ENCODE measurements at places on chromosomes 7 and 10.

GRCh38 chr7:100124301-100125230 is 2.2 kb upstream of the MBLAC1 start:
- DNase-seq: no peak

DNA sequence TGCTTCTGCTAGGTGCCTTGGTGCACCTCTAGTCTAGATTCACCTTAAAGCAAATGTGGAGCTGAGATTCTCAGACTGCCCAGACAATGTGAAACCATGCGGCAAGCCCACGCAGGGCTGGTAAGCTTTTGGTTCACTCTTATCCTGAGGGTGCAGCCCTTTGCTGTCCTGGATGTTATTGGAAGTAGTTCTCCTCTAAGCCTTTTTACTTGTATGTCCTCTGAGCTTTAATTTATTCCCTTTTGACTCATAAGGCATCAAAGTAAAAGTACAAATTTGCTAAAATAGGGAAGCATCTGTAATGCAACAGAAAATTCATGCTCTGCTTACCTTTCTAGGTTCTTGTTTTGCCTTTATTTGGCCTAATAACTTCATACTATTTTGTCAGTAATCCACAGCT is 186.8 kb downstream of the MACC1 start:
- no peak for DNase-seq

GRCh38 chr7:154424350-154424749 is 372.2 kb downstream of the DPP6 start:
- no peak for DNase-seq

- no peak for DNase-seq
Measured at GRCh38 chr10:50210876-50211275, 40.4 kb downstream of the ASAH2 start.

- DNase-seq: no peak
Measured at GRCh38 chr7:23212841-23213240, 31.0 kb downstream of the NUP42 start.

DNA sequence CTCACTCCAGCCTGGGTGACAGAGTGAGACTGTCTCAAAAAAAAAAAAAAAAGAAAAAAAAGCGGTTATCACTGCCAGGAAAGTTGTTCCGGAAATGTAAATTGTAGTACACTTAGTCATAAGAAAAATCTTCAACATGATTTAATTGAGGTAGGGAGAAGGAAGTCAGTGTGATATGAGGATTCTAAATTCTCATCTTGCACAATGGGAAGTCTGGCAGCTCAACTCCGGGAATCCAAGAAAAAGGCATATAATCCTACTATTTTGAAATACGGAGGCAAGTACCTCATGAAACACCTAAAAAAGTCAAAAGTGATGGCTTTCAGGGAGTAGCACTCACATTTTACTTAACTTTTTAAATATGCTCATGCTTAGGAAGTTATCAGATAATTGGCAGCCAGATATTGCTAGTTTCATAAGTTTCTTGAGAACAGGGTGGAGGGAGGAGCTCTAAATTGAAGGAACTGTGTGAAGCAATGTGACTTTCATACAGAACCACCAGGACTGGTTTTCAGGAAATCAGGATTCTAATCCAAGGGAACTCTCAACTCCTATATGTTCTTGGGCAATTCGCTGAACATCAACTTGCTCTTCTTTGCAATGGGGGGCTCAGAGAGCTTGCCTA is 2.7 kb upstream of the C7orf25 start:
- DNase-seq: no peak

- no peak for DNase-seq
Measured at GRCh38 chr7:28955356-28955717, 2.8 kb downstream of the TRIL start.

DNA sequence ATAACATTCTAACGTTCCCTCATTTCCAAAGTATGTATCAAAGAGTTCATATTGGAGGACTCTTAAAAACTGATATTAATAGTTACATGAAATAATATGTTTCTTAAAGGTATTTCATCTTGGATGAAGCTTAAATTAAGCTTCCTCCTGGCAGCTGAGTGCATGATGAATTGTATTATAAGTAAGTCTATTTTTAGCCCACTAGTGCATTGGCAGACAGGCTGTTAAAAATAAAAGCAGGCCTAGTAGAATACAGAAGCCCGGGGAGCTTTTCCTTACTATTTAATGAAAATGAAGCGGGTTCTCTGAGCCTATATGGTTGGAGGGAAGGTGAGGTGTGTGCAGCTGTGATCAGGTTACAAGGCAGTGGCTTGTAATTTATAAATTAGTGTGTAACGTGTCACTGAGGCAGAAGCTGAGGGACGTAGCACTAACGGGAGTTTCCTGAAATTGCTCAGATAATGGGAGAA is 130.7 kb upstream of the KMT2E start:
- no peak for DNase-seq

DNA sequence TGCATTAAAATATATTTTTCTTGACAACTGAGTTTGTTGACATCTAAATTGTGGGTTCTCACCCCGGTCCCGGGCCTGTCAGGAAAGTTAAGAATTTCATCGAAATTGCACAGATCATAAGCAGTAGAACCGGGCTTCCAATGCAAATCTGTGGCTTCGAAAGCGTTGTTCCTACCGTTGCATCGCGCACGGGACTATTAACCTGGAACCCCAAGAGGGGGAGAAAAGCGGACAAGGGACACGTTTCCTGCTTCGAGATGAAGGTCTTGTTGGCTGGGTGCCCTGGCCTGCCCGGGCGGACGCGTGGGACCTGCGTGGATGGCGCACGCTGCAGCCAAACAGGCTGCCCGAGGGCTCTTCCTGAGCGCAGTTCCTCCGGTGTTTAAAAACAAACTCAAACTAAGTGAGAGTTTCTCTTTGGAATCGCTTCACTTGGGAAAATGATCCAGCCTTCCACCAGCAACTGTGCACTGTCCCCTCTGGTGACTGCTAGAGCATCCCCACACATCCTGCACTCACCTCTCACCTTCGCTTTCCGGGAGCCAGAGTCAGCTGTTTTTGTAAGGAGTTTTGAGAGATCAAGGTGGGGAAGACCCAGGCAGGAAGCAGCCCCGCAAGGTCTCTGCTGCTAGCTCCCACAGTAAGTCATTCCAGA is 5.1 kb upstream of the TBX20 start:
- no peak for DNase-seq

DNA sequence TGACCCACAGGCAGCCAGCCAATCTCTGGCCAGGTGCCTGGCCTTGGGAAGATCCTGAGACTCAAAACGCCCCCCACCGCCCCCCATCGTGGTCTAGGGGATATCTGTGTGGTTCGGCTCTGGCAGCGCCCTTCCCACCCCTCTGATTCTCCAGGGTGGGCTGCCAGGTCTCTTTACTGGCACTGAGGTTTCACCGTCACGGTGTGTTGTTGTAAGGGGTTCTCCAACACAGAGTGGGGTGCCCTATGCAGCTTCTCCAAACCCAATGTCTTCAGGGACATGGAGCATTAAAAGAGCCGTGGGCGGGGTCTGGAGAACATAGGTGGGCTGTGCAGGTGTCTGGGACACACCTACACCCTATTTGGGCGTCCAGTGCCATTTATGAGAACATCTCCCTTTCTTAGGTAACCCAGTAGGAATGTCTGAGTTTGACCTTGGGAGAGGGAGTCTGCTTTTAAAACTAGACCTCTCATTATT is 1.5 kb downstream of the MAFK start:
- no peak for DNase-seq

DNA sequence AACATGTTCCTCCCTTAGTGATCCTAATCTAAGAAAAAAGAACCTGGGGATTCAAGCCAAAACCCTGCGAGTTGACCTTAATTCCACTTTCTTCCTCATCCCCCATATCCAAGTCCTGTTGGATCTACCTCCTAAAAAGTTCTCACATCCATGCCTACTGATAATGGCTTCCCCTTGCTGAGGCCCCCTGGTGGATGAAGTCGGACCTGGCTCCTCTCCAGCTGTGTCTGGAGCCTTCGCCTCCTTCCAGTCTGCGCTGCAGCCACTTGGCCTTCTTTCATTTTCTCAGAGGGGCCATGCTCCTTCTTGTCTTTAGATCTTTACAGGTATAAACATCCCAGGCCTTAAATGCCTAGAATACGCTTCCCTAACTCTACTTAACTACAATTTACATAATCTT is 8.1 kb downstream of the PDE1C start:
- no peak for DNase-seq

DNA sequence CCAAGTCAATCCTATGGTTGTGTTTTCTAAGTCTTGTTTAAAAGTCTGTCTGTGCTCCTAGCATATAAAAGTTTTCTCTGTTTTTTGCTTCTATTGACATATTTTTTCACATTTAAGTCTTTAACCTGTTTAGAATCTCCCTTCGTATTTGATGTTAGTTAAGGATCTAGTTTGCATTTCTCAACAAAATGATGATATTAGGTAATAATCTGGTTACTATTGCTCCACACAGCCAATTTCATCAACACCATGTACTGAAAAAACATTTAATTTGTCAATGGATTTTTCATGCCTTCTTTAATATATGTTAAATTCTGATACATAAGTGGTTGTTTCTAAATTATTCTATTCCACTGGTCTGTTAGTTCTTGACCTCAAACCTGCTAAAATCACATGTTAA is 17.5 kb upstream of the TSGA13 start:
- no peak for DNase-seq

GRCh38 chr10:48798481-48799254 is 114.0 kb downstream of the WDFY4 start:
- no peak for DNase-seq

DNA sequence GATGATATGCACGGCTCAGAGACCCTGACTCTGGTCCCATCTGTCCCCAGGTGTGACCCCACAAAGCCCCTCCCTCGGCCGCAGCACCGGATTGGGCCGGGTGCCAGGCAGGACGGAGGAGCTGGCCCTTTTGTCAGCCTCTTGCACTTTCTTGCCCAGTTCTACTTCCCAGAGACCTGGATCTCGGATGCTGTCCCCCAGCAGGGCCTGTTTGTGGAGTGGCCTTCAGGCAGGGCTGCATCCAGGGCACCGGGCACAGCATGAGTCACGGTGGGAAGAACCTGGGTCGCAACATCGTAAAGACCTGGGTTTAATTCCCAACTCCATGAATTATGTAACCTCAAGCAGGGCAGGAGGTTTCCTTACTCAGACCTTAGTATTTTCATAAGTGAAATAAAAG is 158.4 kb upstream of the SH2B2 start:
- no peak for DNase-seq

- no peak for DNase-seq
Measured at GRCh38 chr10:792792-793100, 103.3 kb upstream of the DIP2C start.

GRCh38 chr7:33845991-33846509 is 59.3 kb upstream of the BMPER start:
- no peak for DNase-seq

DNA sequence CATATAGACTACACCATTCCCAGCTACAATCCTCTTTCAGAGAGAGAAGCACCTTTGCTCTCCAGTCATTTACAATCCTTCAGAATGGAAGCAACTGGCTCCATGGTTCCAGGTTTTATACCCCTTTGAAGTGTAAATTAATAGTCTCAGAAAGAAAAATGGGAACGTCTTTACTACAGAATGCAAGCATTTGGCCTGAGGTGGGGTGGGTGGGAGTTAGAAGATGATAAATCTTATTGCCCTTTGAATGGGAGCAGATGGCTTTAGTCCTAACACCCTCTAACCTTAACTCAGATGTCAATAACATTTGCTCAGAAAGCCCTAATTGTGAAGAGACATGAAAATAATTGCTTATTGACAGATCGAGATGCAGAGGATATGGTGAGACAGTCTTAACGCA is 84.2 kb upstream of the KCNMA1 start:
- no peak for DNase-seq

DNA sequence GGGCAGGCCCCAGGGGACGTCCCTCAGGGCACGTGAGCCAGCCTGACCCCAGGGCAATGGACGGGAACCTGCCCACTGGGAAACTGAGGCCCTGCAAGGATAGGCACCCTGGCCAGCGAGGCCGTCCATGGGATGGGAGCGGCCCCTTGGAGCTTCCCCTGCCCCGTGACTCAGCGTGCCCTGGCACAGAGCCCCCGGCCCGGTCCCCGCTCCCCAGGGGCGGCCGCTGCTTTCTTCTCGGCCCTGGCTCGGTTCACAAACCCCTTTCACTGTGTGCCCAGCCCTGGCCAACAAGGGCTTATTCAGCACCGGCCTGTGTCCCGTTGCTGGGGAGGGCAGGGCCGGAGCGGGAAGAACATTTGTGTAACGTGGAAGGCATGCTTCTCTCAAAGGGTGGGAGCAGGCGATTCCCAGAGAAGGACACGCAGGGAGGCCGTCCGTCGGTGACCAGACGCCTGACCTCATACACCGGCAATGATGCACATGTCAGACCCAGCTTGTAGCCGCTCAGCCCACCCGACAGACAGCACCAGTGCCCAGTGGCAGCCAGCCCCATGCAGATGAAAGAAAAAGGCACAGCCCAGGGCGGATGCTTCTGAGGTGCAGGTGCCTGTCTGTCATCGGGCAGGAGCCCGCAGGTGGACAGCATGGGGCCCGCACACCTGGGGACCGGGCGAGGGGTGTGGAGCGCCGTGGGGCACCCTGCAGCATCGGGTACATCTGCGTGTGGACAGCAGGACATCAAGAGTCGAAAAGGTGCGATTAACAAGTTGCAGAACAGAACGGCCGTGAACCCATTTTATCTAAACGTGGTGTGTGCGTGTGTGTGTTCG is 94.5 kb downstream of the PDGFA start:
- DNase-seq: no peak

DNA sequence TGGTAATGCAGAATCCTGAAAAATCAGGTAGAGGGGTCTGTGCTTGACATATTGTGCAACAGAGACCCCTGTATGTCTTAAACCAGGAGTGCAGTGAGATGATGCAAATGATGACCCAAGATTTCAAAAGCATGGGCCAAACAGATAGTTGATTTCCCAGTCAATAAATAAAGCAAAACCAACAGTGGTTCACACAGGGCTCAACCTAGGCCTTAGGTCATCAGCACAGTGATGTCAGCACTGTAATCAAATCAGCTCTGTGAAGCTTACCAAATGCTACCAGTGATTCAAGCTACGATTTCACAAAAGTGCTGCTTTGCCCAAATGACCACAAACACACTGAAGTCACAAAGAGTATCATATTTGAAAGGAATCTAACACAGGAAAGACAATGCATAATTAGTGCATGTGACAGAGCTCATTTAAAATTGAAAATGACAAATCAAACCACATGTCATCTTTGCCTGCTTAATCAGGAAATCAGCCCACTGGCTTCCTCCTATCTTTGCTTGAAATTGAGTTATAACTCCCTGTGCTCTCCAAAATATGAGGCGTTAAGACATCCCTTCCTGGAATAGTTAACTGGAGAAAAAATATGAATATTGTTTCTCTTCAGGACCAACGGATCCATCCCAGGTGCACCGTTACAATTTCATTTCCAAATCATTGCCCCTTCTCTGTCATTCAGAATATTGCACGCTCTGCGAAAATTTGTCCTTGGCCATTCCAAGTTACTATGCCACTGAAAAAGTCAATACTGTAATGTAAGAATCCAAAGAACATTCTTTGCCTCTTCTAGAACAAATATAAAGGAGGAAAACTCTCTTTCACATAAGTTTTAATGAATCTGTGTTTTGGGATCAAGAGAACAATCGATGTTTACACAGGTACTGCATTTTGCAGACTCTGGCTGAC is 41.9 kb upstream of the ASL start:
- DNase-seq: no peak

GRCh38 chr10:72272689-72273409 is 875 bp upstream of the DDIT4 start:
- DNase-seq: no peak

GRCh38 chr10:43120929-43121314 is 17.3 kb upstream of the CSGALNACT2 start:
- peak; percentile 52 for DNase-seq

- DNase-seq: no peak
Measured at GRCh38 chr7:17304926-17305325, 6.5 kb downstream of the AHR start.

Measured in stimulated activated CD4-positive, alpha-beta T cell treated with anti-CD3 and anti-CD28 coated beads, Interleukin-15, amount 100 ng/mL, for 48 hours (primary cell).